NCI-H1417 treated with DMSO at 0.1 percent for 48 hours (cell line): ENCODE measurements at places on chromosomes 2 and 18.

DNA sequence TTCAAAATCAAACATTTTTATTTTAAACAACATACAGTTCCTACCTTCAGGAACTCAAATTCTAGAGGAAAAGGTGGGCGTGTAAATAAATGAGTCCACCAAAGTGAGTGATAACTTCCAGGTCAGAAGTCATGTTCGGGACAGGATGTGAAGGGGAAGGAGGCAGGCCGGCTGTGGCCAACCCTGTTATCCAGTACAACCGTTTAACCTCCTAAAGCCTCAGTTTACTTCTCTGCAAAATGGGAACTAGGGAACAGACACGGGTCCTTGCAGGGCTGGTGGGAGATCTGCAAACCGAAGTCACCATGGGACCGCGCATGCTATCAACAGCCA, 373 bp downstream of the EIPR1 start:
- no peak for DNase-seq

- peak; percentile 33 for DNase-seq
Measured at GRCh38 chr18:9838144-9838877, 47.5 kb upstream of the TXNDC2 start.

- DNase-seq = no peak
Measured at GRCh38 chr2:222709191-222709891, 37.9 kb downstream of the MOGAT1 start.

GRCh38 chr2:178924817-178925216, 117.6 kb upstream of the TTN start:
- no peak for DNase-seq

GRCh38 chr2:234629596-234629995, 132.7 kb upstream of the ARL4C start:
- DNase-seq = no peak

DNA sequence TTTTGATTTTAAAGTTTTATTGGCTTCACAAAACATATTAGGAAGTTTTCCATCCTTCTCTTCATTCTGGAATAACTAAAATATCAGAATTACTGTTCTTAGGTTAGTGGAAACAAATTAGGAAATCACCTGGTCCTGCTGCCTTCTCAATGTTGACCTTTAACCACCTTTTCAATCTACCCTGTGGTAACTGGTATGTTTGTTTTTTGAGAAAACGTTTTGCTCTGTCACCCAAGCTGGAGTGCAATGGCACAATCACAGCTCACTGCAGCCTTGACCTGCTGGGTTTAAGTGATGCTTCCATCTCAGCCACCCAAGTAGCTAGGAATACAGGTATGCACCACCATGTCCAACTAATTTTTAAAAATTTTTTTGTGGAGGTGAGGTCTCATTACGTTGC, 28.4 kb downstream of the ACYP2 start:
- no peak for DNase-seq

- no peak for DNase-seq
Measured at GRCh38 chr2:70029814-70030409, 57.4 kb upstream of the PCBP1 start.

- no peak for DNase-seq
Measured at GRCh38 chr2:101818531-101819451, 121.3 kb downstream of the MAP4K4 start.

- no peak for DNase-seq
Measured at GRCh38 chr18:28189400-28190239, 12.7 kb upstream of the CDH2 start.

- no peak for DNase-seq
Measured at GRCh38 chr2:146461068-146461467, 1383.8 kb upstream of the ACVR2A start.

DNA sequence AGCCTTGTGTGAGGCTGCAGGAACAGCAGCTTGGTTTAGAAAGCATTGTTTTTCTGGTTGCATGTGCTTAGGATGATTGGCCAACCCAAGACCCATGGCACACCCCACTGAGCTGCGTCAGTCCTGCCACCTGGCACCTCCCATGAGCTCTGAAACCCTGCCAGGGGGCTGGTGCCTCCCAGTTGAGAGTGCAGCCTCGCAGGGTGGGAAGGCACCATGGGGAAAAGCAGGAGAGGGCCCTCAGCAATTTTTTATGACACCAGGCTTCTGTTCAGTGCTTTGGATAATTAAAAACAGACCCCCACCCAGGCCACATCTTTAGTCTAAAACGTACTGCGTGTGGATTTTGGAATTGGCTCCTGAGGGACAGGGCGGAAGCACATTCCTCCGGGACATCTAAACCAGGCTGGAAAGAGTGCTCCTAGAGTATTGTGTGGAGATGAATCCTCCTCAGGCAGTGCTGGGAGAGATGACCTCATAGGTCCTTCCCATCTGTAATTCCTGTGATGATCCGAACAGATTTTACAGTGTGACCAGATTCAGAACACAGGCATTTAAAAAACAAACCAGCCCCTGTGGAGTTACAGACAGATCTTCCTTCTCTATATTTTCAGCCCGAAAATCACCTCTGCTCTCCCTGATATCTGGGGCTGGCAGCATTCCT, 438.3 kb downstream of the ZNF521 start:
- DNase-seq = no peak

DNA sequence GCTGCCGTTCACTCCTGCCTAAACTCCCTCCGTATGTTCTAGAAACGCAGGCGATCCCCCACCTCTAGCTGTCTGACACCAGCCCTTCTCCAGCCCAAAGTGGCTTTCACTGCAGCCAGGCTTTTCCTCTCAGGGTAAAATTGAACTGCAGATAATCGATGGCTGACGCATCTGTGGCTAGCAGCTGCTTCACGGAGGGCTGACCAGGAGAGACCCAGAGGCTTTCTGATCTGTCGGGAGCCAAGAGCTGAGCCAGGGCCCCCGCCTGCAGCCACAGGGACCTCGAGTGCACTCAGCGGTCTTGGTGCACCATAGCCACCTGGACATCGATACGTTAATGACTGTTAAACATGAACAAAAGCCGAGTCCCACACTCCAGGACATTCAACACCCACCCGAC, 107.5 kb downstream of the MBP start:
- no peak for DNase-seq

GRCh38 chr2:6159606-6160005, 467.4 kb downstream of the SOX11 start:
- DNase-seq = no peak

DNA sequence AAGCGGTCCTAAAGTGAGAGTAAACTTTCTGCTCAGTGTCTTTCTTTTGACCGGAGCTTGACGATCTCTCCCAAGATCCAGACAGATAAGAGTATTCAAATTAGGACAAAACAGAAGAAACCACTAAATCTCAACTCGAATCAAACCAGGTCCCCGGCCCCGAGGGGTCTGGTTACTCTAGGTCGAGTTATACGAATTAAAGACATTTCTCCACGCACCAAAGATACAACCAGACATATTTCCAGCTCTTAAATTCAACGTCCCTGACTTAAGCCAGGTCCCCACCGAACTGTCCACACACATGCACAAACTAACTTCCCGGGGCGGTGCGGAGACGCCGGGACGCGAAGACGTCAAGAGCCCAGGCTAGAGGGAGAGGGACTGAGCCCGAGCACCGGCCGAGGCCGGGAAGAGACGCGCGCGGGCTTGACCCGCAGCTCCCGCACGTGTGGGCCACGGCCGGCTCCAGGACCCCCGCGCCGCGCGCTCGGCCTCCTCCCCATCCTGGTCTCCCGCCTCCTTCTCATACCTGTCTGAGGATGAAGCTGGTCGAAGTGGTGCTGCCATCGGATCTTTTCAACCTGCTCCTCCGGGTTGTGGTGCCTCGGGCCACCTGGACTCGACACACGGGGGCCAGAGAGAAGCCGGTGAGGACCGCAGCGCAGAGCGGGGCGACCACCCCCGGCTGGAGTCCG, 896 bp downstream of the CACNB4 start:
- no peak for DNase-seq

GRCh38 chr2:23563673-23564614, 179.0 kb downstream of the KLHL29 start:
- no peak for DNase-seq

GRCh38 chr2:238425505-238425978, 1.2 kb upstream of the ASB1 start:
- no peak for DNase-seq

- DNase-seq = no peak
Measured at GRCh38 chr2:33521791-33522281, 45.4 kb downstream of the RASGRP3 start.

DNA sequence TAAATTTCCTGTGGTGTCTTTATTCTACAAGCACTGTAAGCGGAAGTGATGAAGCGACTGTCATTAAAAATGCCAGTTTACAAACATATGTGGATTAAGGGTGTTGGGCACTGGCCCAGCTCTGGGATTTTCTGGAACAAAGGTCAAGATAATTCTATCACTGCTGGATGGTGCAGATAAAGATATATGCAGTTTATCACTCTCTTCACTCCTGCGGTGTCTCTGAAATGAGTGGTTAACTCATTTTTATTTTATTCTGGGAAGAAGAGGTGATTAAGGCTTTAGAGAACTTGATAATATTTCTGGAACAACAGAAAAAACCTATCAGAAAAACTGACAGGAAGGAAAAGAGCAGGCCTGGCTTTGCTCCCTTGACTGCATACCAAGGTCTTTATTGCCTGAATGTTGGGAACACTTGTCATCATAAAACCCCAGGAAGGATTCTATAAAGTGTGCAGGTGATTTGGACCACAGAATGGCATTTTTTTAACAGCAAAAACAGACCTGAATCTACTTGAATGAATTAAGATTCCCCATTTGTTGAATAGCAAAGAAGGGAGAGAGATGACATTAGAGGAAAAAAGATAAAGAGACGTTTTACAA, 32.4 kb downstream of the ABCB11 start:
- DNase-seq = no peak

GRCh38 chr2:59236723-59237122, 995.6 kb upstream of the FANCL start:
- no peak for DNase-seq

DNA sequence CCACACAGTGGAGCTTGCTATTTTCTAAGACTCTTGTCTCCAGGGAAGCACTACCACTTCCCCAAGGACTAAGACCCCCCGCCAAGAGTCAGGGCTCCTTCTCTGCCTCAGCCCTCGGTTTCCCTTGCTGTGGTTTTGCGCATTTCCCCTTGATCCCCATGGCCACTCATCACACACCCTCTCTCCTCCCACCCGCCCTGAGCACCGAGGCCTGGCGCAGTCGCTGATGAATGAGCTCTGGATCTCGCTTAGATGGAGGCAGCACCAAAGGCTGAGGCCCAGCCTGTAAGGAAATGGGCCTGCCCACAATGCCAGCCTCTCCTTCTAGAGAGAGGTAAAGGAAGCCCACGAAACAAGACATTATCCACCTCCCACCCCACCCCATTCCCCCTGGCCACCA, 96.9 kb downstream of the TNS1 start:
- no peak for DNase-seq

DNA sequence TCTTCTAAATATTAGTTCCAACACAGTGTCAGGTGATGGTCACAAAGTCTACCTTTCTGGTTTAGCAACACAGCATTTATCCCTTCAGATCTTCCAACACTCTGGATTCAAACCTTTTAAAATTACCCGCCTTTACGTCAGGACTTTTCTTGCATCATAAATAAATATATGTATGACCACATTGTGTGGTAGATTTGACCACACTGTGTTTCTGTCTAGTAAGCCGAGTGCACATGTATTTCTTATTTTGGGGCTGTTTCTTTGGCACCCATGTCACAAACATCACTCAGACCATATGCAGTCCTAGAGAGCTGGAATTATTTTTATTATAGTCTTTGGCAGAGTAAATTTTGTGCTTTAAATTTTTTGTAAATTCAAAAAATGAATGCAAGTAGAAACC, 172.1 kb downstream of the ANKRD44 start:
- no peak for DNase-seq

DNA sequence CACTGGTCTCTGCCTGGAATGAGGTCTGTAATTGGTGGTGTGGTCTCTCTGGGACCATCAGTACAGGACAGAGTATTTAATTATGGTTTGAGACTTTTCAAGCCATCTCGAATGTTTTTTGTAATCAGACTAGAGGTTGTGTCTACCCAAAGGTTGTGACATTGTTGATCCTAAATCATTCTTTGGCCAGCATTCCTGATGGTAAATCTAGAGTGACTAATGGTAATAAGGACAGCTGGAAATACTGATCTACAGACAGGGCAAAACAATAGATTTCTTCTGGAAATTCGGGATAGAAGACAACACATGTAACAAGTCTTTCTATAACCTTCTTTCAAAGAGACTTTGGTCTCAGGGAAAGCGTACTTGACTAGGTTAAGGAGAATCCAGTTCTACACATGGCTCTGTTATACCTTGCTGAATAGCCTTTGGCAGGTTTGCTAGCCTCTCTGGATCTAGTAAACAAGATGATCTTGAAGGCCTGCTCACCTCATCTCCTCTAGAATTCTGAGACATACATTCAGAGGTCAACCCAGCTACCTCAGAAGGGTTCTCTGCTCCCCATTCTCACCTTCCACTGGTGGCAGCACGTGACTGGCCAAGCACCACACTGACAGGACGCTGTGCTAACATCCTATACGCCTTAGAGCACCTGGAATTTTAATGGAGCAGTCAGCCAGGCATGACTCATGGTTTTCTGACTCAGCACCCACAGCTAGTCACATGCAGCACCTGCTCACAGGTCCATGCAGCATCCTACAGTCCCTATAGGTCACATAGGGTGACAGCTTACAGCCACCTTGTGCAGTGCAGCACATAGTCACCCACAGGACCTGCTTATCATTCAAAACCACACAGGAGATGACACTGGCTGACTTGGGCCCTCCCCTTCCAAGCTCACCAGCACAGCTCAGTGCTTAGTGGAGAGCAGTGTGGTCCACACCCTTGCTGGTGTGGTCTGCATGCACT, 12.2 kb downstream of the PLB1 start:
- DNase-seq = no peak

DNA sequence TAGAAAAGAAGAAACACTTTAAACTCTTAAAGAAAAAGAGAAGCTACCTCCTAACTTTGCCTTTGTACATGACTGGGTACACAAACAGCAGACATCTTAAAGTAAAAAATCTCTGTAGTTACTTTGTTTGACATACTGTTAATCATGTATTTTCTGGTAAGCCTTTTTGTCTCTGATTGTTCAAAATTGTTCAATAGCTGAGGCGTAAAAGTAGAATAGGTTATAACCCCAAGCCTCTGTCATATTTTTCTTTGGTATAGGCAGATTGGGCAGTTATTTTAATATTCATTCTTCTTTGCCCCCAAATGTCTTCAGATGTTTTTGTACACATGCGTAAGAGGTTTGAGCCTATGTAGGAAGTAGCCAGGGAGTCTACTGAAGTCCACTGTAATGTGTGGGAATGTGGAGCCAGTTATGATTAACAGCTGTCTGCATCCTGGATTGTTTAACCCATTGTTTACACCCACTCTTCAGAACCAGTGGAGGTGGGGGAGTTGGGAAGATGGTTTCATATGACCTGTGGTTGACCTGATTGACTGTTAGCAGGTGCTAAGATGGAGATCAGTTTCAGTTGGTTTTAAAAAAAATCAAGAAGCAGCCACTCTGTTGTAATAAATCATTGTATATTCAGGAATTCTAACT, 150.5 kb downstream of the TANC1 start:
- DNase-seq = no peak

DNA sequence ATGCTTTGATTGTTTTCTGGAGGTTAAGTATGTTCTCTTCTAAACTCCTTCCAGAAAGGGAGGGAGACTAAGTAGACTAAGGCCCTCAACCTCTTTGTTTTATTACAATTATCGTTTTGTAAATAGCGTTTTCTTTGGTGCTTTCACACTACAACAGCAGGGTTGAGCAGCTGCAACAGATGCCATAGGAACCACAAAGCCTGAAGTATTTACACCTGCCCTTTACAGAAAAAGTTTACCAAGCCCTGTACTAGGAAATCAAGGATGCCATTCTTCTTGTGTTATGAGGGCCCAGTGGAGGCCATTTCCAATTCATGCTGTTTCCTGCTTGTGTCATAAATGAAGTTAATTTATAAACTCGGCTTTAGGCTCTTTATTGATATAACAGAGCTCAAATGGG, 914.8 kb downstream of the DCDC2C start:
- no peak for DNase-seq
